Spinal cord (tissue), 10 donors: ENCODE measurements at places on chromosomes 12 and 14.

GRCh38 chr12:31574803-31575575 is 15.9 kb downstream of the DENND5B start:
- DNase-seq, result no peak

GRCh38 chr14:90060312-90060964 is 1.4 kb upstream of the KCNK13 start:
- DNase-seq, result peak; percentile 78

- DNase-seq, result no peak
These were observed 6.5 kb downstream of the NFE2 start for GRCh38 chr12:54294152-54294952.

GRCh38 chr14:105119408-105120025 is 49.1 kb downstream of the JAG2 start:
- DNase-seq, result no peak

- no peak for DNase-seq
These were observed 58.9 kb upstream of the EEA1 start for GRCh38 chr12:92987846-92988621.

GRCh38 chr12:57124261-57124877 is 3.9 kb upstream of the LRP1 start:
- DNase-seq, result peak; percentile 91

- no peak for DNase-seq
These were observed 12.0 kb upstream of the KANSL2 start for GRCh38 chr12:48694038-48694437.

- no peak for DNase-seq
These were observed 55.8 kb upstream of the GALNT9 start for GRCh38 chr12:132384916-132385774.

- DNase-seq, result no peak
These were observed 92.6 kb upstream of the MAP1LC3B2 start for GRCh38 chr12:116466536-116466935.

GRCh38 chr12:81991868-81992267 is 232.7 kb upstream of the PPFIA2 start:
- DNase-seq, result no peak

DNA sequence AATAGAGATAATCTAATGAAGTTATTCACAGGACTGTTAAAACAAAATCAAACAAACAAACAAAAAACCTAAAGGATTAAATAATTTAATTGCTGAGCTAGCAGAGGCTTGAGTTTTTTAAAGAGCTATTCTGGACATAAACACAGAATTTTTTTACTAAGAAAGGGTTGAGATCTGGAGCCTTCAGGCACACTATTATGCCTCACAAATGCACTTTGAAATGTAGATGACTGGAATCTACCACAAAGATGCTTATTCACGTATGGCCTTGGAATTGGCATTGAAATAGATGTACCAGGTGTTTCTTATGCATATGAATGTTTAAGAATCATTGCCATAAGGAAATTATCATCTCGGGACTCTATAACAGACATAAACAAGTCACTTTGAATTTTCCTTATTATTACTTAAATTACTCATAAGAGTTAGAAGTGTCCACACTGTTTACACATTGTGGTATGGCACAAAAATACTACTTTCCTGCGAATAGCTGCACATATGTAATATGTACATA is 21.6 kb downstream of the PUS7L start:
- DNase-seq, result no peak

GRCh38 chr12:107233551-107233950 is 140.2 kb upstream of the CRY1 start:
- DNase-seq, result peak; percentile 7

GRCh38 chr12:100024974-100025555 is 40.3 kb upstream of the ANKS1B start:
- DNase-seq, result no peak

DNA sequence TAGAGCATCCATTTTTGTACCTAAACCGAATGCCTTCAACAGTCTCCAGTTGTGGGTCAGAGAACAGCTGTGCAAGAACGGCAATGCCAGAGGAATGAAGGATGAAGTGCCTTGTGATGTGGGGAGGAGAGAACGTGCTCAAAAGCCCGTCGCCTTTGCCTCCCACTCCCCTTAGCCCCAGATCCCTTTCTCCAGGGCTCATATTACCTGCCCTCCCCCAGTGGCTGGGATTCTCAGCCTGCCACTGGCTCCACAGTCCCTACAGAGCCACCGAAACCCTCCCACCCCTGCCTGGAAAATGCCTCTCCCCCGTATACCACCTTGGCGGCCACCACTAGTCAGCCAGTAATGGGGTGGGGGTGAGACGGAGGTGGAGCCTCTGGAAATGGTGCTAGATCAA is 158.5 kb downstream of the ZFP36L1 start:
- no peak for DNase-seq

- DNase-seq, result no peak
These were observed 25.9 kb upstream of the GPR132 start for GRCh38 chr14:105091054-105091516.

DNA sequence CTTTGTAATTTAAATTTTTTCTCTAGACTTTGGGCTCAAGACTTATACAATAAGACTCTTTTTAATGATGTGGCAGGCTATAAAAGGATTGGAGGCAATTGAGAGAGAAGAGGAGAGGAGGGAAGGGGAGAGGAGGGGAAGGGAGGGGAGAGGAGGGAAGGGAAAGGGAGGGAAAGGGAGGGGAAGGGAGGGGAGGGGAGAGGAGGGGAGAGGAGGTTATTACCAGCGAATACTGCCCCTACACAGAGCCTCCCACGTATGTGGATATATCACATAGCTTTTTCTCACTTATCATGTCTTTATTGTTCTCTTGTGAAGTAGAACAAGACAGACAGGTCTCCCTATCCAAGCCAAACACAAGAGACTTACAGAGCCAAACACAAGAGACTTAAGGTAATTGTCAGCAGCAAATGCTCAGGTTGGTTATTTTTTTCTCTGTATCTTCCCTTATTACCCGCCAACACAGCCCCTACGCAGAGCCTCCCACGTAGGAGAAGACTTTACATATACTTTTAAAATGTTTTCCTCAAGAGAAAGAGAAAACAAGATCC is 63.1 kb downstream of the DRAM1 start:
- no peak for DNase-seq

GRCh38 chr14:99976021-99976420 is 89.2 kb upstream of the EVL start:
- DNase-seq, result no peak

DNA sequence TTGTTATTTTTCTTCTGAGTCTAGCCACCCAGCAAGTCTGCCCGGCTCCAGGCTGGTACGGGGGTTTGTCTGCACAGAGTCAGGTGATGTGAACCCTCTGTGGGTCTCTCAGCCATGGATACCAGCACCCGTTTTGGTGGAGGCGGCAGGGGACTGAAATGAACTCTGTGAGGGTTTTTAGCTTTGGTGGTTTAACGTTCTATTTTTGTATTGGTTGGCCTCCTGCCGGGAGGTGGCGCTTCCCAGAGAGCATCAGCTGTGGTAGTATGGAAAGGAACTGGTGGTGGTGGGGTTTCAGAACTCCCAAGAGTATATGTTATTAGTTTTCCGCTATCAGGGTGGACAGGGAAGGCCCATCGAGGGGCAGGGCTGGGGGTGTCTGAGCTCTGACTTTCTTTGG is 5.3 kb upstream of the SERPINA4 start:
- no peak for DNase-seq

GRCh38 chr12:133233006-133233405 is 2.7 kb downstream of the ANHX start:
- no peak for DNase-seq

DNA sequence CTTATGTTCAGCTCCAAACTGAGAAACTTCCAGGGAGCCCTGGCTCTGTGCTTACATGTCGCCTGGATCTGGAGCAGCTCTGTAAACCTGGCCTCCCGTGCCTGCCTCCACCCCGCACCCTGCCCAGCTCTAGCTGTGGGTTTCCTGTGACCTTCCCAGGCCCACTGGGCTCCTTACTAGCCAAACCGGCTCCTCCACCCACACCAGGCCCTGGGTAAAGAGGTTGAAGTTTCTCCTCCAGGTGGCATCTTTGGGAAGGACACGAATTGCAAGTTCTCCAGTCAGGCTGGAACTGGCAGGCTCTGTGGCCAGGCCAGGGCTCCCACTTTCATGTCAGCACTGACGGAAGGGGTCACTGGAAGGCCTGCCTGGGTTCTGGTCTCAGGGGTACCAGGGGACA is 60.9 kb upstream of the ZFP36L1 start:
- DNase-seq, result no peak

DNA sequence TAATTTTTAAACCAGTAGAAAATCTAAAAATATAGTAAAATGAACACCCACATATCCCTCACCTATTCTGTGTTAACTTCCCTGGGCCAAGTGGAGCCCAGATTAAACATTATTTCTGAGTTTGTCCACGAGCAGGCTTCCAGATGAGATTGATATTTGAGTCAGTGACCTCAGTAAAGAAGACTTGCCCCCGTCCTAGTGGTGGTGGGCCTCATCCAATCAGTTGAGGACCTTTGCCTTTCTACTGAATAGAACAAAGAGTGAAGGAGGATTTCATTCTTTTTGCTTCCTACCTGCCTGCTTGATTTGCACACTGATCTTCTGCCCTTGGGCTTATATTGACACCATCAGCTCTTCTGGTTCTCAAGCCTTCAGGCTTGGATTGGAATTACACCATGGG is 174.7 kb upstream of the PLEKHG7 start:
- no peak for DNase-seq
